ENCODE measurements at places on chromosomes 3 and 15.

DNA sequence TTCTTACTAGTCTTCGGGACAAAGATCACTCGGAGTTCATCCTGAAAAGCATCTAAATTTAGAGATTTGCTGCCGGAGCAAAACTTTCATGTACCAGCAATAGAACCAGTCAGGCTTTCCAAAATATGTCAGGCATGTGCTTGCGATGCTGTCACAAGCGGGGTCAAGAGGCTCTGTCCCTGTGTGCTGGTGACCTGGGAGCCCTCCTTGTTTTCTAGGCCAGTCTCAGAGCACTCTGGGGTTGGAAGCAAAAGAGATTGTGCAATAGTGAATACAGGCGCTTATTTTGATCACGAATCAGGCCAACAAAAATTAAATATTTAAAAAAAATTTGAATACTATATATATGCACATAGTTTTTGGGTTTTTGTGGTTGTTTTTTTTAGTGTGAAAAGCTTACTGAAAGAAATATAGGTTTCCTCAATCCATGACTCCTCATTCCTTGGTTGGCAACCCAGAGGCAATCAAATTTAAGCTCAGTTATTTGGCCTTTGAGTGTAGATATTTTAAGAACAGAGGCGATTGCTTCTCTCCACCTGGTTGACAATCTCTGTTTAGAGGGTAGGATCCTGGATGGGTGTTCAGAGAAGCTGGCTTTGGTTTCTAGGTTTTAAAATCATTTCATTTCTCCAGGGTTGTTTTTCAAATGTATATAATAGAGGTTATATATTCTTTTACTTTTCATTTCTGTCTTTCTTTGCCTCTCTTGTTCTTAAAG, 8.4 kb upstream of the KLHL24 start:
- no peak for DNase-seq

GRCh38 chr3:26104851-26105251, 315.0 kb downstream of the OXSM start:
- DNase-seq, result no peak

GRCh38 chr3:105826778-105827634, 41.8 kb downstream of the CBLB start:
- no peak for DNase-seq

DNA sequence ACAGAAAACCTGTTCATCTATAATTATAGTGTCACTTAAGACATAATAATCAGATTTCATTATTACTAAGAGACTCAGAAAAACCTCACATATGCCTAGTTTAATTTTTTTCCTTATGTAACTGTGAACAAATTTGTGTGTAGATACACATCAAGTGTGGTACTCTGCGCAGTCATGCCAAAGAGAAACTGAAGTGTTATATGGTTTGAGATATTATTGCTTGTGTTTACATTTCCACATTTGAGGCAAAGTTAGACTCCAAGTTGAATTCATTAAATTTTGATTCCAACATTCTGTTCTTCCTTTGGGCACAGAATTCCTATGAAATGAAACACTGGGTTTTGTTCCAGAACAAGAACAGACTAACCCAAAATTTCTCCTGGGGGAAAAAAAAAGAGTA, 2.2 kb downstream of the MBNL1 start:
- DNase-seq, result no peak

DNA sequence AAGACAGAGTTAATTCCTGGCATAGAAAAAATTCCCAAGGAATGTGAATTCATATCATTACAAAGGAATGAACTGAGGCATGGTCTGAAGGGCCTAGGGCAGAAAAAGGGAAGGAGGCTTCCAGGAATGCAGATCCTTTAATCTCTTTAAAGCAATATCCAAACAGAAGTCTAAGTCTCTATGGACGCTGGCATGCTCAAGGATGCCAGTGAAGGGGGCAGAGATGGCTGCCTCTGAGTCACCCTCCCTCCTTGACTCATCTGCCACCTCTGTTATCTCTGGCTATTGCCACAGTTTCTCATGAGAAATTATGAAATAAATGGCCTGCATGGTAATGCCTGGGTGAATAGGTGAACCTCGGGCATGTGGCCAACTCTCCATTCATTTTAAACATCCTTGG, 96.3 kb upstream of the BCL6 start:
- no peak for DNase-seq

DNA sequence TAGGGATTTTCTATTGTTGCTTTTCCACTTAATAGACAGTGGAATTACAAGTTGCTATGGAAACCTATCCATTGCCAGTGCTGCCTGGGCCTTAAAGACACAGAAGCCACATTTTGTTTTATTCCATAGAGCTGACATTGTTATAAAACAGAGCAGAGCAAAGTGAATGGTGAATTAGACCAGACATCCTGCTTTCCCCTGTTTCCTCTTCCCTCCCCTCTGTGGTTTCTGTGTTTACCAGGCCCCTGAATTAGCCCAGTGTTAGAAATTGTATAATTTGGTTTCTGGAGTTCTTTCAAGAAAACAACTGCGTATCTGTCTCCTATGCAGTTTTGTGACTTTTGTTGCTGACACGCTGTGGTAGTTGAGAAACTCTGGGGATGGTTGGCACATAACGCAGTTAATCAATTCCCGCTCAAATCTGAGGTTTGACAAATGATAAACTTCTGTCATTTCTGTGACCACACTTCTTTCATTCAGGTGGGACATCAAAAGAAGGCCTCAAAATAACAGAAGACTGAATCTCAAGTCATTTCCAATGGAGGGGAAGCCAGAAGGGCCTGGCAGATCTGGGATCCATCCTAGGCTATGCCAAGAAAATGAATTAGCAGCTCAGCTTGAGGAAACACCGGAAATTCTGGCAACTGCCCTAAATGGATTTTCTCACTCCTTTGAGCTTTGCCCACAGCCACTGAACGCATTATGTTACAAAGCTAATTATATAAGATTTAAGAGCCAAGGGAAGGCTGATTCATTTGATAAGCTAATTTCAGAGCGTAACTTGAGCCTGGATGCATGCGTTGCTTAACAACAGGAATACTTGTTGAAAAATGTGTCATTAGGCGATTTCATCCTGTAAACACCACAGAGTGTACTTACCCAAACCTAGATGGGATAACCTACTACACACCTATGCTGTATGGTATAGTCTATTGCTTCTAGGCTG, 46.9 kb downstream of the NR1D2 start:
- no peak for DNase-seq

Measured in stimulated activated CD8-positive, alpha-beta memory T cell treated with anti-CD3 and anti-CD28 coated beads, Interleukin-4, amount 100 ng/mL, for 1 hour (primary cell).